ENCODE measurements at places on chromosomes 12 and 14.

DNA sequence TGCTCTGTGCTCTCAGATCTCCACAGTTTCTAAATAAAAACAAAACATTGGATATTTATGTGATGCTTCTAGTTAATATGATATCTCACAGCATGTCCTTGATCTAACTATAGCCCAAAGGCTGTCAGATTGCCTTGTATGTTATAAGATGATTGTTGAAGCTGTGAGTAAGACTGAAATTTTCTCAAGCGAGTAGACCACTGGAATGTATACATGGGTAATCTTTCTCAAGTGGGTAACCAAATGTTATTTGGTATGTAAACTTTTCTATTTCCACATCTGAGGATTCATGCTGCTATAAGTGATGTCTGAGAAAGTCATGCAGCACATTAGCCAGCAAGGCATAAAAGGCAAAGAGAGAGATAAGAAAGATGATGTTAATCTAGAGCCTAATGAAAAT lies 886.7 kb downstream of the NRXN3 start:
- DNase-seq, result no peak

DNA sequence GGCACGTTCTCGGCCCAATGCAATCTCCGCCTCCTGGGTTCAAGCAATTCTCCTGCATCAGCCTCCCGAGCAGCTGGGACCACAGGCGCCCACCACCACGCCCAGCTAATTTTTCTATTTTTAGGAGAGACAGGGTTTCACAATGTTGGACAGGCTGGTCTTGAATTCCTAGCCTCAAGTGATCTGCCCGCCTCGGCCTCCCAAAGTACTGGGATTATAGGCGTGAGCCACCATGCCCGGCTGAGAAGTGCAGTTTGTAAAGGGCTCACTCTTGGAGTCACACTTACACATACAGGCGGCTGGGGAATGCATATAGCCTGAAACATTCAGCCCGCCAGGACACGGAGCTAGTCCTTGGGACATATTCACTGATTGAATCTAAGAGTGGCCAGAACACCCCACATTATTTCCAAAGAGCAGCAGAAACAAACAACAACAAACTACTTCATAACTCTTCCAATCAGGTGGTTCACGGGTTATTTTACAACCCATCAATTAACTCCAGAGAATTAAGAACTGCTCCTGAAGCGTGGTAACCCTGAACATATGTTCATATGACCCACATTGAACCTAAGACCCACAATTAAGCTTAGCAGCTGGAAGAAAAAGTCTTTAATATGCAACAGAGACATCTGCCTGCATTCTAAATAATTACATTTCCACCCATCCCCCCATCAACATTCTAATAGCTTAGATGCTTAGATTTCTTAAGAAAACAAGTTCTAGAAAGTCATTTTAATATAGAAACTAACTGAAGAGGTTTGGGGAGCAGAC lies 49.2 kb downstream of the SSH1 start:
- DNase-seq, result no peak

GRCh38 chr14:89340200-89341181 lies 76.5 kb downstream of the FOXN3 start:
- DNase-seq, result no peak

GRCh38 chr14:23640524-23641141 lies 4.5 kb downstream of the DHRS2 start:
- no peak for DNase-seq

DNA sequence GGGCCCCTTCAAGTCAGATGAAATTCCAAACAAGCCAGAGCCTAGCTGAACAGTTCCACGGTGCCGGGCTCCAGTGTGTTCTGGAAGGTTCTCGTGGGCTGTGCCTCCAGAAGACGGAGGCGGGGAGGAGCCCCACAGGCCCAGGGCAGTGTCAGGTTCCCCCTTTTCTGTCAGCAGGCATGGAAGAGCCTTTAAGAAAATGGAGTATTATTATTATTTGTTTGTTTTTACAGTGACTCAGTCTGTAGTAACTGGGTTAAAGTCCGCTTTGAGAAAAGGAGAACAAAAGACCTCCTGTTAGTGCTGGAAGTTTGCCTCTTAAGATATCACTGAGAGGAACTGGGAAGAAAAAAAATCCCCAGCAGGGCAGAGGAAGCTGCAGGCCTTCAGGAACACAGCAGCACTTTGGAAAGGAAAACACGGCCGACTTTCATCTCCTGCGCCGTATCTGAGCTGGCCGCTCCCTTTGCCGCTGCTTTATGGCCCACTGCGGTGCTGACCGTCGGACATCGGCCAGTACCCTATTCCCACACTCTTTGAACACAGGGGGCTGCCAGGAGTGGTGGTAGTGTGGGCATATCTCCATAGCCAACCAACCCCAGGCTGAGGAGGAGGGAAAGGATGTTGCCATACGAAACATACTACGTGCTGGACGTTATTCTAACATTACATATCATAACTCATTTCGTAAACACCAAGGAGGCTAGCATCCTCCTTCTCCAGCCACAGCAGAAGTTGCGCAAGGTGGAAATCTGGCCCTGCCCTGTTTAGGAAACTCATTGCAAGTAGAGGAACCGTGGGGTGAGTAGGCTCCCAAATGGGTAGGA lies 194.0 kb downstream of the ZFP36L1 start:
- DNase-seq, result no peak

DNA sequence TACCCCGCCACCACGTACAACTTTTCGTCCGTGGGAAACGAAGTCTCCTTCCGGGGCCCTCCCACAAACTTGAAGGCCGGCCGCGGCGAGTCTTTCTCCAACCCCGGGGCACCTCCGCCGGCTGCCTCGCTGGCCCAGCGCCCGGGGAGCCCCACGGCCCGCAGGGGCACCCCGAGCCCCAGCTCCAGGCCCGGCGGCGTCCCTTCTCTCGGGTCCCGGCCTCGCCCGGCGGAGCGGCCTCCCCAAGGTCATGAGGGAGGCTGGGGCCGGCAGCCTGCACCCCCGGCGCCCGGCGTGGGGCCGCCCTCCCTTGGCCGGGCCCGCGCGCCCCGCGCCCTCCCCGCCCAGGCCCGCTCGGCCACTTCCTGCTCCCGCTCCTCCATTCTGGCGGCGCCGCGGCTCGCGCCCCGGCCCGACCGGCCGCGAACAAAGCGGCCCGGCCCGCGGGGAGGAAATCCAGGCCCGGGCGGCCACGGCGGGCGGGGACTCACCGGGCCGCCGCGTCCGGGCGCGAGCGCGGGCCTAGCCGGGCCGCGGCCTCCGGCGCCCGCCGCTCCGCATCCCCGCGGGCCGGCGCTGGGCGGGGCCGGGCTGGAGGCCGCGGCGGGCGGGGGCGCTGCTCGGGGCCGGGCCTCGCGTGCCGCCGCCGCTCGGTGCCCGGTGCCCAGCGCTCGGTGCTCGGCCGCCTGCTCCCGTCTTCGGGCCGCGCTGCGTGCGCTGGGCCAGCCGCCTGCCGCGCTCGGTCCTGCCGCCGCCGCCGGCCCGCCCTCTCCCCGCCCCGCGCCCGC lies at the start of gene AKT1:
Gene AKT1, minus strand, starts transcription at position 756 of the 788 bp plus-strand sequence. CDS start 3,105 bp downstream, outside the sequence.
- DNase-seq, result peak; percentile 31

DNA sequence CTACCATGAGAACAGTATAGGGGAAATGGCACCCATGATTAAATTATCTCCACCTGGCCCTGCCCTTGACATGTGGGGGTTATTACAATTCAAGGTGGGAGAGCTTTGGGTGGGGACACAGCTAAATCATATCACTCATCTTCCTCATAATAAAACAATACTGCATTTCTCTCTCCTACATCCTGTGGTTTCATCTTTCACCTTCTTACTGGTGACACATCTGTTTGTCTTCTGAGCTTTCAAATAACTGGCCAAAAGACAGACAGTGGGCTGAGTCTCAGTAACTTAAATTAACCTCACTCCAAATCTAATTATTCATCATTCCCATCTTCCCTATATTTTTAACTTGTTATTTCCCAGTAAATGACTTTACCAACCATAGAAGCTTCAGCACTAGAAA lies 729.7 kb upstream of the USP15 start:
- no peak for DNase-seq

Measured in activated T-cell treated with anti-CD3 and anti-CD28 coated beads for 48 hours (primary cell).